Activated T-cell treated with anti-CD3 and anti-CD28 coated beads for 24 hours (primary cell): ENCODE measurements at places on chromosomes 5 and 9.

- no peak for DNase-seq
Measured at GRCh38 chr9:133301253-133302230, 26.5 kb upstream of the ABO start.

GRCh38 chr9:12069366-12069765 is 623.8 kb upstream of the TYRP1 start:
- no peak for DNase-seq

DNA sequence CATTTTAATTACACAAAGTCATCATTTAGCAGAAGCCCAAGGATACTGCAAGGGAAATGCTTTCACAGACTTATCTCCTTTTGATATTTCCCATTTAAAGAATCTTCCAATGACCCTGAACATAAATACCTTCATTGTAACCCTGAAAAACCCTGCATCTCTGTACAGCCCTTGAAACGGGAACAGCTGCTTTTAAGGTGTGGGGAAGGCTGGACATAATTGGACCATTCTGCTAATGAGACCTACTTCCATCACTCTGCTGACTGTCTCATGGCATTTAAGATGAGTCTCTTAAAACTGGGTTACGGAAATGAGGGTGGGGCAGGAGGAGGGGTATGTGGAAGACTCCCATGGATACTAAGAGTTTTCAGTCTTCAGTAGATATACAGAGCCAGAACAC is 485.8 kb downstream of the BRINP1 start:
- DNase-seq = no peak

DNA sequence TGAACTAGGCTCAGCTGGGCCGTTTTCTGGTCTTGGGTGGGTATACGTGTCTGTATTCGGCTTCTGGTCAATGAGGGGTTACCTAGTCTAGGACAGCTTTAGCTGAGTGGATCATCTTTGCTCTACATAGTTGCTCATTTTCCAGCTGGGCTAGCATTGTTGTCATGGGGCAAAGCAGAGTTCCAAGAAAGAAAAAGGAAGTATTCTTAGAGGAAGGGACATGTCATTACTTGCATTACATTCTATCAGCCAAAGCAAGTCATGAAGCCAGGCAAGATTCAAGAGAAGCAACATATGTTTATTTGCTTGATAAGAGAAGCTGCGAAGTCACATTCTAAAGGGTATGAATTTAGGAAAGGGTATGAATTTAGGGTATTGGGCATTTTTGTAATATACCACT is 396.5 kb downstream of the ZNF608 start:
- no peak for DNase-seq

DNA sequence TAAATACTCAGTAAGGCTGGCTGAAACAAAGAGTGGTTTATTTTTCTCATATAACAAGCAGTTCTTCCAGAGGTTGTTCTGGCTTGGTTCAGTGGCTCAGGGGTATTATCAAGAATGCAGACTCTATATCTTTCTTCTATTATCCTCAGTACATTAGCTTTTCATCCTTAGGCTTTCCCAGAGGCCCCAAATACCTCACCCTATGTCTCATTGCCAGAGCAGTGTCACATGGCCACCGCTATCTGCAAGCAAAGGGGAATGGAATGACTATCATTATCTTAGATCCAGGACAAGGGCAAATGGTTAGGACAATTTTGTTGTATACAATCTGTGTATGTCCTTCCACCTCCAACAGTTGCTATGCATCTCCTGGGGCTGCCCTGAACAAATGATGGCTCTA is 69.0 kb upstream of the SNX2 start:
- no peak for DNase-seq

DNA sequence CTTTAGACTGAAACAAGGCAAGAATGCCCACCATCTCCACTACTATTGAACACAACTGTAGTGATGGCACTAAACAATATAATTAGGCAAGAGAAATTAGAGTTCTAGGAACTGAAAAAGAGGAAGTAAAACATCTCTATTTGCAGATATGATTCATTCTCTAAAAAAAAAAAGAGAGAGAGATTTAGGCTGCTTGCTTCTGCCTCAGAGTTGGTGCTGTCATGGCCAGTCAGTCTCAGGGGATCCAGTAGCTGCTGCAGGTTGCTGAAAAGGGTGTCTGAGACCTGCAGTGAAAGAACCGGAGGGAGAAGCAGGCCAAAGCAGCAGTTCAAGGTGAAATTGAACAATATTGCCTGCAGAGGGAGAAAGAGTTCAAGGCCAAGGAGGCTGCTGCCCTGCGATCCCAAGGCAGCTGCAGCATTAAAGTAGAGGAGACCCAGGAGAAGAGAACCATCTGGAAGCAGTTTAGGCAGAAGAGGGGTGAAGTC is 72.5 kb downstream of the AP3B1 start:
- DNase-seq = no peak

DNA sequence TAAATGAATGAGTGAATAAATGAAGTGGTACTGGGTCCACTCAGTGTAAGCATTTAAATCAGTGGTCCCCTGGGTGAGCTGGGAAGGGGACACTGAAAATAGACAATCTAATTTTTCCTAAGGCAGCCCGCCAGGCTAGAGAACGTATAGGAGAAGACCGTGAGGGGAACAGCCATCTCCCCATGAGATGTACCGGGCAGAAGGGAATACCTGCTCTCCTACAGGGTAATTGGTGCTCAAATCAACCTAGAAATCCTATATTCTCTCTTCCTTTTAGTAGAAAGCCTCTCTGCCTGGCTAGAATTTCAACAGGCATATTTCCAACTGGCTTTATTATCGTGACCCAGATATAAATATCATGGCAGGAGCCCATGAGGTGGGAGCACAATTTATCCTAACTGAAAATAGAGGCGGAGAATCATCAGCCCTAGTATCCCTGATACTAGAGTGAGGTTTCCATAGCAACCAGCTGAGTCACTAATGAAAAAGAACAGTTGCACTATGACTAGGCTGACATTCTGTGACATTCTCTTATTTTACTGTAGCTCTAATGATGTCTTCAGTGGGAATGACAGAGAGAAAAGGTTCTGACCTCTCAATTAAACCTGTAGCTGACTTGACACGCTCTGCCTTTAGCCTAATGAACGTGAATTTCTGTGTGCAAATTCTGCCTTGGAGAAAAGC is 96.5 kb upstream of the CAST start:
- DNase-seq = no peak

GRCh38 chr9:83906144-83906543 is 15.1 kb downstream of the KIF27 start:
- no peak for DNase-seq

DNA sequence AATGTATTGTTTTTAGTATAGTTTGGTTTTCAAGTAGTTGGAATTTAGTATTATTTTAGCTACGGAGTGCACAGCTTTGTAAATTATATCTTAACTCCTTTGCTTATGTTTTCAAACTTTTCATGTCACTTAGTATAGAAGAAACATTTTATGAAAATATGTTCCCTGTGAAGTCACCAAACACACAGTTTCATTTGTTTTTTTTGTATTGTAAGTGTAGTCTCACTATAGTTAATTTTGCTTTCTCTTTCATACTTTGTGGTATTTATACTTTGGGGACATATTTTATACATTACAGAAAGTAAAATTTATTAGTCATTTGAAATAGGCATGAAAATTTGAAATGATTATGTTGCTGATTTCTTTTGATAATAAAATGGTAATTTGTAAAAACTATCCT is 5.0 kb downstream of the CHSY3 start:
- no peak for DNase-seq

DNA sequence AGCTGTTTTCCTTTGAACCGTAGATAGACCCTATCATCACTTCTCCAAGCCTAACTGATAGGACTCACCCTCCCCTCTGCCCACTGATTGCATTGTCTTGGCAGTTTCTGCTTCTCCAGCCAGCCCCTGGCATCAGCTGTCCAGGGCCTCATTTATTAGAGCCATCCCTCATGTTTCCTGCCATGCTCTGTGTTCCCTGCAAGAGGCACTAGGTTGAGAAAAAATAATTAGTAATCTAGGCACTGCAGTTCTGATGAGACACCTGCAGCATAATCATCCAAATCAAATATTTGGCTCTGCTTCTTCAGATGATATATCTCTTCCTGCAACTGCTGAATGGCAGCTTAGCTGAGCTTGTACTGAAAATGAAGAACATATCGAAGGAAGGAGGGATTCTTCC is 303.0 kb upstream of the TLE4 start:
- DNase-seq = no peak

DNA sequence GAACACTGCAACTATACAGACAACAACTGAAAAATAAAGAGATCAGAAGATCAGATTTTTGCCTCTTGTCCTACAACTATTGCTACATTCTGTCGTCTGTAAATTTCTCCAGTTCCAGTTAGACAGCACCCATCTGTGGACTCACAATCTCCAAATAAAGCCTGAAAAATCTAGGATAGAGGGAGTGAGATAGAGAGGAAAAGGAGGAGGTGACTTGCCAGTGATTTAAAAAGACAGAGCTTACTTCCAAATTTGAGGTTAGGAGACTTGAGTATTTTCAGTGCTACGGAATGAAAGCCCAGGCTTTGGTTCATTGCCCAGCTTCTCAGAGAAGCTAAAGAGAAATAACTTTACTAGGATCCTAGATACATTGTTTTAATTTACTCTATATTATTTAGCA is 63.6 kb downstream of the PTCD2 start:
- no peak for DNase-seq

DNA sequence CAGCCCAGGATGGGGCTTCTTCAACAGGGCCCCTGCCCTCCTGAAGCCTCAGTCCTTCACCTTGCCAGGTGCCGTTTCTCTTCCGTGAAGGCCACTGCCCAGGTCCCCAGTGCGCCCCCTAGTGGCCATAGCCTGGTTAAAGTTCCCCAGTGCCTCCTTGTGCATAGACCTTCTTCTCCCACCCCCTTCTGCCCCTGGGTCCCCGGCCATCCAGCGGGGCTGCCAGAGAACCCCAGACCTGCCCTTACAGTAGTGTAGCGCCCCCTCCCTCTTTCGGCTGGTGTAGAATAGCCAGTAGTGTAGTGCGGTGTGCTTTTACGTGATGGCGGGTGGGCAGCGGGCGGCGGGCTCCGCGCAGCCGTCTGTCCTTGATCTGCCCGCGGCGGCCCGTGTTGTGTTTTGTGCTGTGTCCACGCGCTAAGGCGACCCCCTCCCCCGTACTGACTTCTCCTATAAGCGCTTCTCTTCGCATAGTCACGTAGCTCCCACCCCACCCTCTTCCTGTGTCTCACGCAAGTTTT is 23.6 kb downstream of the PCDHGC5 start:
- peak; percentile 69 for DNase-seq

DNA sequence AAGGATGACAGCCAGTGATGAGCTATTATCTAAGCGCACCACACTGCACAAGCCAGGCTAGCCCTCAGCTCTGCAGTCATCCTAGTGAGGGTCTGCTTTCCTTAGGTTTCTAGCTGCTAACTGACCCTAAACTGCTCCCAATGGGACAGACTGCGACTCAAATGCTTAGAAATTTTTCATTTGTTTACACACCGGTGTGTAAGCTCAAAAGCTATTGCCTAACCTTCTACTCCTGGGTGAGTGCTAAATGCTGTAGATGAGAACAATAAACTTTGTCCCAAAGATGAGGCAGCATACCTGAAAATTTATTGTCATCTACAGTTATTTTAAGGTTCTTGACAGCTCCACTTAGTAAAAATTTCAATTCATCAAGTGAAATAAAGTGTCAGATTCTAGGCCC is 311.4 kb downstream of the TMEM167A start:
- no peak for DNase-seq

DNA sequence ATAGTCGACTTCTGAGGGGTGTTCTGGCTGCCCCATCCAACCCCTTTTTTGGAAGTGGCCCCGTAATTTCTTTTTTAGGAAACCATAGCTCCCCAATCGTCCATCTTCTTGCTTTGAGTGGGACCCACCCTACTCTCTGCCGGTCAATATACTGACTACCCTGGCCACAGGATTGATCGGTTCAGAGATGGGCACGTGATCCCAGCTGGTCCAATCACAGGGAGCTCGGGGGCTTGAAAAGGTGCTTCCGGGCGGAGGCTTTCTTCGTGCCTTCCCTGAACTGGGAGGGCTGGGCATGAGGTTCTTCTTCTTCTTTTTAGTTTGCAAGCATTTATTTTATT is 78.7 kb upstream of the SH3PXD2B start:
- DNase-seq = no peak

DNA sequence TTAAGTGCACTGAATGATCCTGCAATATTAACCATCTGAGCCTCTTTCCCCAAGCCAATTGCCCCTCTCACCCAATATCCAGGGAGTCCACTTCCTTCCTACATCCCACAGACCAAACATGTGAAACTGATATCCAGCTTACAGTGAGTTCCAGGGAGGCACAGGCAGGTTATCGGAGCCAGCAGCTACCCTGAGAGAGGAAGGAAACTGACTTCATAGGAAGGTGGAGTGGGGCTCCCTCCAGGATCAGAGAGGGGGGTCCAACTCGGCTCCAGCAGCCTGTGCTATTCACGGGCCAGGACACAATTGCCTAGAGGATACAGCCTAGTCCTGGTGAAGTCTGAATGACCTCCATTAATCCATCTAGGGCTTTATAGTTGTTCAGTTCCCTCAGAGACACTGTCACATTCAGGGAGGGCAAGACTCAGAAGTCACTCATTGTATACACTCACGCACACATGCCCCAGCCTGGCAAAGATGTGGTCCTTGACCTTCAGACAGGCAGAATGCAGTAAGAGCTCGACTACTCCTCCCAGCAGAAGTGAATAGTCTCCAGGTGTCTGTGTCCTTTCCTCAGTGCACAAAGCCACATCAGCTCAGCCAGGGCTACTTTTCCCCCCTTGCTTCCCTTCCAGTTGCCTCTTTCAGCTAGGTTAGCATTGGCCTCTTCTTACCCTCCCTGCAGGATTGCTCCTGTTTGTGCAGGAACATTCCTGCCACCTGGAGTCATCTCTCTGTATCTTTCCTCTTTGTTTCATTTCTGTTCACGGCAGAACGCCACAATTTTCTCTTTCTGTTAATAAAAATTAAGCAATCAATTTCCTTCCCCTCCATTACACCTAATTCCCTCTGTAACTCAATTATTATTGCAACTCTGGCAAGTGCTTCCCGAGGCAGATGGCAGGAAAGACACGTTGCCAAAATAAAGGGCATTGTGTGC is 501.7 kb downstream of the ARHGEF28 start:
- DNase-seq = no peak

DNA sequence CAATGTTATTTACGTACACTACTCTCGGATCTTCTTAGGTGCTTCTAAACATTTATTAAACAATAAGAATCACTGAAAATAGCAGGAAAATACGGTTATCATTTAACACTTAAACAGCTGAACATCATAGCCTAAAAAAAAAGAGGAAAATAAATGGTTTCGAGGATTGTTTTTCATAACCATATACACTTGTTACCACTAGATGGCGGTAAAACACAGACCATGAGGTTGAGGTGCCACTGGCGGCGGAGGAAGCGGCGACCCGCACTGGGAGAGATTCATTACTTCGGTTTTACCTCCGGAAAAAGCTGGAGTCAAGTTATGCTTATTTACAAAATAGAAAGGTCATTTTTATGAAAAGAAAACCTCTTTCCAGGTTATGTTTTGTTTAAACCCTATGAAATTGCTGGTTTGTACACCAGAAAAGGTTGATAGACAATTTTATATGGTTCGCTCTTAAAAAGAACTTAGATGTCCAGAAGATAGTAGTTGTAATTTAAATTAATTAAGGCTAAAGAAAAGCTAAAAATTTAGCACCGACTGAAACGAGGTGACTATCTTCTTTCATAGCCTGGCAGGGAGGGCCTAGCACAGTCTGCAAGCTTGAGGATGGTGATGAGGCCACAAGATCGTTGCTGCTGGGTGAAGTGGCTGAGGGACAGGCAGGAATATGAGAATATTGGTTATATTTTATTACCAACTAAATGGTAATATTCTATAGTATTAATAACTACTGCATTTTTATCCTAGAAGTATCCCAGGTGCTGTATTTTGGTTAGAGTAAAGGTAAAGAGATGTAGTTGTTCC is 605.7 kb downstream of the RAB3C start:
- DNase-seq = peak; percentile 34

GRCh38 chr5:131209506-131210150 is 38.9 kb downstream of the LYRM7 start:
- DNase-seq = peak; percentile 35

- no peak for DNase-seq
Measured at GRCh38 chr5:115573133-115573532, 28.6 kb upstream of the FEM1C start.
